NCI-H774 (cell line): ENCODE measurements at places on chromosomes 3 and 15.

- no peak for DNase-seq
Observed at GRCh38 chr3:129978123-129978522, 3.6 kb downstream of the TRH start.

DNA sequence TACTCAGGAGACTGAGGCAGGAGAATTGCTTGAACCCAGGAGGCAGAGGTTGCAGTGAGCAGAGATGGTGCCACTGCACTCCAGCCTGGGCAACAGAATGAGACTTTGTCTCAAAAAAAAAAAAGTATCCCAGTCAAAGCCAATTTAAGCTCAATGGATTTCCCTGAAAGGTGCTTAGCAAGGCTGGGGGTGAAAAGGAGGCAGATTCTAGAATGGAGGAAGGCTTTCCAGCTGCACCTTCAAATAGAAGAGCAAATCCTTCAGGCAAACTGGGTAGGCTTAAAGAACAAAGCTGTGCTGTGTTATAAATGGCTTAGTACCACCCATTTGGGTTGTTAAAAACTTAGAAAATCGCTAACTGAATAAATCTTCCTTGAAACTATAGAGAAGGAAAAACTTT lies 3.0 kb upstream of the IFT57 start:
- no peak for DNase-seq

GRCh38 chr15:48868536-48868935 lies 9.4 kb upstream of the EID1 start:
- DNase-seq = no peak

DNA sequence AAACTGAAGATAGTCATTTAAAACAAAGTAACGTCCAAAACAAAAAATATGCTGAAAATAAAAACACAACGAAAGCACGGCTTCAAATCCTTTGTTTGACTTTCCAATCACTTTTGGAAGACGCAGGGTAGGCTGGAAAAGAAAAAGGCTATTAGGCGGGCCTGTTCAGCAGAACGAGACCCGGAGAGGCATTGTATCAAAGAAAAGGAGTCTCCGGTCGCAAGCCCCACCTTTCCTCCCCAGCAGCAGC lies 691 bp downstream of the SENP7 start:
- no peak for DNase-seq

GRCh38 chr15:89389841-89390603 lies 55.4 kb upstream of the POLG start:
- DNase-seq = no peak

GRCh38 chr3:161270991-161271390 lies 49.9 kb downstream of the NMD3 start:
- DNase-seq = no peak

GRCh38 chr3:13538520-13539291 lies 10.2 kb upstream of the FBLN2 start:
- no peak for DNase-seq

- no peak for DNase-seq
Observed at GRCh38 chr3:24899901-24900603, 405.4 kb upstream of the THRB start.

DNA sequence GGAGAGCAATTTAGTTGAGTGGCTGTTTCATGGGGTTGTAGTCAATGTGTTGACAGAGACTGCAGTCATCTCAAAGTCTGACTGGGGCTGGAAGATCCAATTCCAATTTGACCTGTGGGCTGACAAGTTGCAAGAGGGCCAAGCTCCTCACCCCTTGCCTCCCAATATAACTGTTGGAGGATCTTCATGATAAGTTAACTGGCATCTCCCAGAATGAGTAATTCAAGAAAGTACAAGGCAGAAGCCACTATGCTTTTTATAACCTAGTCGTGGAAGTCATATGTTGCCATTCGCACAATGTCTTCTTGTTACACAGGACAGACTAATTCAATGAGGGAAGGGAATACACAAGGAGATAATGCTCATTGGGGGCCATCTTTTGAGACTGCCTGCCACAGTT lies 29.1 kb downstream of the GPR15 start:
- no peak for DNase-seq

DNA sequence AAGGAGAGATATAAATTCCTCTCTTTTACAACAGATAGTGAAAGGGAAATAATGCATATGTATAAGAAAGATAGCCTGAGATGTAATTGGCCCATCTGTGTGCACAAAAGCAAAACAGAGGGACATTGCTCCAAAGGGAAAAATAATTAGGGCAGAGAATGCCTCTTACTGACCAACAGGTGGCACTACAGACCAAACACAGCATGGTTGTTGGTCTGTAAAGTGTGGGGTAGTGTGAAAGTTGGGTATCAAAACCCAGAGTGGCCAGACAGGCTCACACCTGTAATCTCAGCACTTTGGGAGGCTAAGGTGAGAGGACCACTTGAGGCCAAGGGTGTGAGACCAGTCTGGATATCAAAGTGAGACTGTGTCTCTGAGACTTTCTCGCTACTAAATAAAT lies 4.5 kb upstream of the TLNRD1 start:
- DNase-seq = no peak

GRCh38 chr3:108124337-108125152 lies 33.7 kb upstream of the CD47 start:
- no peak for DNase-seq

GRCh38 chr15:91508633-91509032 lies 344.9 kb upstream of the SLCO3A1 start:
- DNase-seq = no peak

DNA sequence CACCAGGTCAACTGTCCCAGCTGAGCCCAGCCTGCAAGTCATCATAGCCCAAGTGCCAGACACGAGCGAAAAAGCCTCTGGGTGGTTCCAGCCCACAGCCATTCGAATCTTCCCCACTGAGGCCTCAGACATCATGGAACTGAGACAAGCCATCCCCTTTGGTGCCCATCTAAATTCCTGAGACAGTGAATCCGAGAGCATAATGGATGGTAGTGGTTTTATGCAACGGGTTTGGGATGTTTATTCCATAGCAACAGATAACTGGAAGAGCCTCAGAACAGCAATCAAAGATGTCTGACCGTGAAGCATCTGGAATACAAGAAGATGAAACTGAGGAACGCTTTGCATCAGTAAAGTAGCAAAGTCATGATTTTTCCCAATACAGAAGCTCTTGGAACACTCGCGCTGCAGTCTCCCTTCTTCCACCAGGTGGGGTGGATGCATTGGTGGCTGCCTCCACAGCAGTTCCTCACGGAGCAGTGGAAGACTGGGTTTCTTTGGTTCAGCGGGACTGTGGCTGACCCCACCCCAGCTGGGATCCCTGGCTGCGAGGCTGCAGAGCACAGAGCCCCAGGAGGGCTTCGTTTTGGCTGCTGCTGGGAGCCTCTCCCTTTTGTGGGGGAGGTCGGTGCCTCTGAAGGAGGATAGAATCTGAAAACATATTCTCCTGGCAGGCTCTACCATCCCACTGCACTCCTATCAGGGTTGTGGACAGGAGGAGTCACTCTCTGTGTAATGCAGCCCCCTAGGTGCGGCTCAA lies 26.4 kb upstream of the PDE8A start:
- no peak for DNase-seq

DNA sequence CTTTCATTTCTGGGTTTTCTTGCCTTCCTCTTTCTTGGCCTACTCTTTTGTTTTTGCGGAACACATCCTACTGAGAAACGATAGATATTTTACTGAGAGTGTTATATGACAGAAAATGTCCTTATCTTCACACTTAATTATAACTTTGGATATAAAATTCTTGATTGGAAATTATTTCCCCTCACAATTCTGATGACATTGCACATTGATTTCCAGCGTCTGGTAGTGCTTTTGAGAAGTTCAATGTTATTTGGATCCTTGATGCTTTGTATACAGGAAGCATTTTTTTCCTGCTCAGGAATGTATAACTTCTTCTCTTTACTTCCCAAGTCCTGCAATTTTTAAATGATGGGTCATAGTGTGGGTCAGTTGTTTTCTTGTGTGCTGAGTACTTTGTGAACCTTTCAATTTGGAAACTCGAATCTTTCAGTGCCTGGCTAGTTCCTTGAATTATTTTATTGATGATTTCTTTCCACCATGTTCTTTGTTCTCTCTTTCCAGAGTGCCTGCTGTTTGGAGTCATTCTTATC lies 183.9 kb downstream of the PDCD6IP start:
- DNase-seq = no peak

- DNase-seq = no peak
Observed at GRCh38 chr3:12536423-12536822, 8.9 kb downstream of the MKRN2OS start.

- no peak for DNase-seq
Observed at GRCh38 chr15:69150336-69150735, 10.1 kb upstream of the GLCE start.

DNA sequence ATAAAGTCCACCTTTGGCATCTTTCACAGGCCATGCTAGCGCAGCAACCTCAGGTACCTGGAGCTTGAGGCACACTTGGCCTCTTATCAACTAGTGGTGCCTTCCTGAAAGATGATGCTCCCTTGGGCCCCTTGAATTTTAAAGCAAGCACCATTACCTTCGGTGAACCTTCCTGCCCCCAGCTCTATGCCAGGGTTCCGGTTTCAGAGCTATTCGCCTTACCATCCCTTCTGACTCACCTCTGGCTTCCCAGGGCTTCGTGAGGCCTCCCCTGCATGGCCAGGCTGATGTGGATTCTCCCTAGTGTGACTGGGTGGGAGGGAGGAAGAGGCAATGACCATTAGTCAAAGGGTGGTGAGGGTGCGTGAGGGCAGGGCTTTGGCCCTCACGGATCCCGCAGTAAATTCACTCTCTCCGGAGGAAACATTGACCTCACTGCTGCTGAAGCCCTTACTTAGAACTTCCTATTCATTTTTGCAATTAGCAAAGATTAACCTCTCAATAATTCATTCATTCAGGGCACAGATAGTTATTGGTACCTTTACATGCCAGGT lies 16.3 kb downstream of the BHLHE40 start:
- DNase-seq = no peak

GRCh38 chr15:33859992-33860545 lies 108.2 kb upstream of the CHRM5 start:
- no peak for DNase-seq

- no peak for DNase-seq
Observed at GRCh38 chr3:174769171-174769570, 90.0 kb upstream of the NAALADL2 start.

DNA sequence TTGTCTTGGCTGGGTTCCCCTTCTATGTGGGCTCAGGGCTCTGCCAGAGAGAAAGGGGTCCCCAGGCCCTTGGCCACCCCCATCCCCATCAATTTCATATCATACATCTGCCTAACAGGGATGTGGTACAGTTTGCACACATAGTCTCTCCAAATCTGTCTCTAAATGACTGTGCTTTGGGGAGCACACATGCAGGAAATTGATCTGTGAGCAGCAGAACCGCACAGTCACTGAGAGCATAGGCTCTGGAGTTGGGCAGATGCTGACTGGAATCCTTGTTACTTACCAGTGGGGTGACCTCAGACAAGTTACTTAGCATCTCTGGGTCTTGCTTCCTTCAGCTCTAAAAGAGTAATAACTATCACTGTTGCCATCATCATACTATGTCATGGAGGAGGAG lies 273.9 kb downstream of the ABHD5 start:
- DNase-seq = no peak

DNA sequence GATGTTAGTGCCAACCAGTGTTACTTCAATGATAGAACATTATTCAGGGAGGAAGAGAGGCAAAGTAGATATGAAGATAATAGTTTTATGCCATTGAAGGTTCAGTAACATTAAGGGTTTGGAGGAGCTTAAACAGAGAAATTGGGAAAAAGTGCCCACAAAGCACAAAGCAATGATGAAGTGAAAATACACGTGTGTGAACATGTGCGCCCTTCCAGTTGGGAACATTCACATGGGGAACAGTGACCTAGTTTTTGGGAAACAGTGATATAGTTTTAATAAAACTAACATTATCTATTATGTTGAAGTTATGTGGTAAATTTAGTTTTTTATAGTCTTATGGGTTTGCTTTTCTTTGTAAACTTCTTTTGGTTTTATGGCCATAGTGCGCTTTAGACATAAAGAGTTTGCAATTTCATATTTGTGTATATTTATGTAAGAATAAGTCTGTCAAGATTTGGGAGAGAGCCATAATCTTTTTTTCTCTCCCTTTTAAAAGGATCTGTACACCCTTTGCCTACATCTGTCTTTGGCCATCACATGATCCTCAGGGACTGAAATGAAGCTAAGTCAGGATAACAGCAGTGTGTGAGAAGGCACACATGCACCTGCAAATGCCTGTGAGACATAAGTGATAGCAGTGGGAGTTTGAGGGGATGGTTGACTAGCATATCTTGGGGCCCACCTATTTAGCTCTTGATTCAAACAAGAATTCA lies 450.3 kb upstream of the THRB start:
- DNase-seq = no peak

- no peak for DNase-seq
Observed at GRCh38 chr3:188926741-188927511, 244.8 kb upstream of the TPRG1 start.

- DNase-seq = no peak
Observed at GRCh38 chr3:105598042-105598796, 231.5 kb downstream of the ALCAM start.

- no peak for DNase-seq
Observed at GRCh38 chr15:95605098-95605497, 725.4 kb upstream of the NR2F2 start.

DNA sequence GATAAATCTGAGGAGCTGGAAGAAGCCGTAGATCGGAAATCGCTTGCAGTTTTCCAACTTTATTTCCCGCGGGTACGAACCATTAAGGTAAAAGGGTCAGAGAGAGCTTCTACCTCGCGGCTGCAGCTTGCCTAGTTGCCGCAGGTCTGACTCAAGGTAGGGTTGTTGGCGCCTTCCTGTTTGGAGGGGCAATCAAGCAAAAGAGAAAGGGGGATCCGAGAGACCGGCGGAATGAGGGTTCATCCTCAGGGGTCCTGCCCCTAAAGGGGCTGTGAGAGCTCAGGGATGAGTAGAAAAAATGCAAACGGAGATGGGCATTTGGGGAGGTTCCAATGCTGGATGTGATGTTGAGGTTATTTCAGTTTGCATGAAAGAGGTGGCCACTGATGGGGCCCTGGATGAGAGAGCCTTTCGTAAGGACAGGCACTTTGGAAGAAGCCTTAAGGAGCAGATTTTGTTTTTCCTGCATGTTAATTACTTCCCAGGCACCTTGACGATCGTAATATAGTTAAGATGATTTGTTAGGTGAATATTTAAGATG lies 265.4 kb downstream of the CGGBP1 start:
- DNase-seq = no peak

DNA sequence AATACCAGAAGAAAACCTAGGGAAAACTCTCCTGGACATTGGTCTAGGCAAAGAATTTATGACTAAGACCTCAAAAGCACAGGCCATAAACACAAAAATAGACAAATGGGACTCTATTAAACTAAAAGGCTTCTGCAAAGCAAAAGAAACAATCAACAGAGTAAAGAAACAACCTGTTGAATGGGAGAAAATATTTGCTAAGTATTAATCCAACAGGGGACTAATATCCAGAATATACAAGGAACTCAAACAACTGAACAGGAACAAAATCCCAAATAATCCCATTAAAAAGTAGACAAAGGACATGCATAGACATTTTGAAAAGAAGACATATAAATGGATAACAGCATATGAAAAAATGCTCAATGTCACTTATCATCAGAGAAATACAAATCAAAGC lies 6.9 kb upstream of the ACVR2B start:
- DNase-seq = no peak

- DNase-seq = no peak
Observed at GRCh38 chr15:57549935-57550334, 41.8 kb upstream of the MYZAP start.
